ENCODE measurements at places on chromosomes 11 and 22.

GRCh38 chr11:60914633-60915247 is 782 bp downstream of the TMEM109 start:
- DNase-seq: no peak

GRCh38 chr11:94574193-94574961 is 7.2 kb downstream of the PIWIL4 start:
- peak; percentile 22 for DNase-seq

DNA sequence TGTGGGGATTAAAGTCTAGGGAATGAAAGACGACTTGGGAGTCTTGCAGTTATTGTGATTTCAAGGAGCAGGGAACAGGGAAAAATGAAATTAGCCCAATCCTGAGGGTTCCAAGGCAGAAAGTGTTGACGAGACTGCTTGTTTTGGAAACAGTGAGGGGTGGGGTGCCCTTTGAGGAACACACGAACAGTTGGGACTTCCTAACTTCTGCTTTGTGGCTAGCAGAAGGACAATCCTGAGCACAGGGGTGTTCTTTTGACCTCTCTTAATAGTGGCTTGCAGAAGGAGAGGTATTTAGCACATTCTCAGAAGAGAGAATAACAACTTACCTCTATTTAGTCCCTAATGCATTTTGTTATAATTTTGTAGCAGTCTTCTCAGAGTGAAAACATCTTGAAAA is 545.9 kb upstream of the ARHGAP42 start:
- no peak for DNase-seq

- peak; percentile 48 for DNase-seq
Measured at GRCh38 chr22:22593964-22594656, 35.0 kb upstream of the PRAME start.

DNA sequence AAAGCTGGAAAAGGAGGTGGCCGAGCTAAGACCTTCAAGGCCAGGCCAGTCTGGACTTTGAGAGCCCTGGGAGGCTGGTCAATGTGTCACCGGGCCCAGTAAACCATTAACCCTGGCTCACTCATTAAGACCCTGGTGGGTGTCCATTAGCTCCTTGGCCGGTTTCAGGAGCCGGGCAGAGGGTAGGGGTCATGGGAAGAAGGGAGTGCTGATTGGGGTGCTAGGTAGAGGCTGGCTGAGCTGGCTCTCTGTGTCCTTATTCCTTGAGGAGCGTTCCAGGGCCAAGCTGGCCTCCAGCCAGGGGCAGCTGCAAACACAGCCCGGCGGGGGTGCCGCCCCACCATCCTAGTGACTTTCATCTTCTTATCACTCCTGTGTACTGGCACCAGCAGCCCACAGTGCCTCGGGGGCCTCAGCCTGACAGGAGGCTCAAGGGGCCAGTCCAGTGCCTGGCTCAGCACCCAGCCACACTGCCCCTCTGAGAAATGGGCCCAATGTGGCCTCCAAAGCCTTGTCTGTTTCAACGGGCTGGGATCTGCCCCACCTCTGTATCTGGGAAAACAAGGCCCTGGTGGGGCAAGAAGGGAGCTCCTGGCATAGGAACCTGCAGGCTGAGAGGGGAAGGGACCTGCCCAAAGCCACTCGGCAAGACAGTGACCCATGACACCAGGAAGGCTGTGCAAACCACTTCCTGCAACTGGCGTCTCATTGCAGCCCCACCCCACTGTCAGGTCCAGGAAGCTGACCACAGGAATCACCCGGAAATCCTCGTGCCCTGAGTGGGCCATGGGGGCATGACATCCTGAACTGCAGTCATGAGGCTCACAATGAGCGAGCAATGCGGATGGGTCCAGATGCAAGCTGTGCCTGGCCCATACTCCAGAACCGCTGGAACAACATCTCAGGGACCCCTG is 15.1 kb upstream of the RGL4 start:
- DNase-seq: peak; percentile 49
